ENCODE measurements at places on chromosomes 12 and 14.

GRCh38 chr14:21024585-21025370 is at the start of gene NDRG2:
Gene NDRG2 (minus strand): TSS chr14:21025061. CDS start chr14:21023315, 1,746 bp downstream.
- peak; percentile 91 for DNase-seq

DNA sequence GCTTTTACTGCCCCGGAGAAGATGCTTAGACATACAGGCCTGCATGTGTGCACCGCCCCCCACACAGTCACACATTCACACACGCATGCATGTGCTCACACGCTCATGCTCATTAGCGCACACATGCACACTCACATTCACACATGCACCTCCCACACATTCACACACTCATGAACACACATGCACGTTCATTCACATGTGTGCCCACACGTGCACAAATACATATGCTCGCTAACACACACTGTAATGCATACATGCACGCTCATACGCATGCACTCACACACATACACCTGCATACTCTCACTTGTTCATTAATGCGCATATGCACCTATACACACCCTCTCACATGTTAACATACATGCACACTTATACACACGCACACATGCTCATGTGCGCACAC is 21.9 kb downstream of the TMEM132C start:
- no peak for DNase-seq

- no peak for DNase-seq
These were observed 39.8 kb downstream of the DIO3 start for GRCh38 chr14:101600891-101601605.

DNA sequence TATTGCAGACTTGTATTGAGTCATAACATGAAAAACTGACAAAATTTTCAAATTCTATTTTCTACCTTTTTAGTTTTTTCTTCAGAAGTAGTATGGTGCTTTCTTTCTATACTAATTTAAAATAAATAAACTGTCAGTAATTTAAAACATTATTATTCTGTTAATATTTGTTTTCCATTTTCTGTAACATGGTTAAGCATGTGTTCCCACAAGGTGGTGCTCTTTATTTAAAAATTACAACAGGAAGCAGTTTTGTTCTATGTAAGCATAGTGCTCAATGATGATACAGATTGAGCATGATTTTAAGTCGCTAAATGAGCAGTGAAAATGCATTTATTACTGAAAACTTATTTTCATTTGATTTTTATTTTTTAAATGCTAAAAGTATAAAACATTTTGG is 114.6 kb downstream of the PPFIA2 start:
- peak; percentile 70 for DNase-seq

- no peak for DNase-seq
These were observed 10.2 kb downstream of the SLC25A47 start for GRCh38 chr14:100333311-100333710.

DNA sequence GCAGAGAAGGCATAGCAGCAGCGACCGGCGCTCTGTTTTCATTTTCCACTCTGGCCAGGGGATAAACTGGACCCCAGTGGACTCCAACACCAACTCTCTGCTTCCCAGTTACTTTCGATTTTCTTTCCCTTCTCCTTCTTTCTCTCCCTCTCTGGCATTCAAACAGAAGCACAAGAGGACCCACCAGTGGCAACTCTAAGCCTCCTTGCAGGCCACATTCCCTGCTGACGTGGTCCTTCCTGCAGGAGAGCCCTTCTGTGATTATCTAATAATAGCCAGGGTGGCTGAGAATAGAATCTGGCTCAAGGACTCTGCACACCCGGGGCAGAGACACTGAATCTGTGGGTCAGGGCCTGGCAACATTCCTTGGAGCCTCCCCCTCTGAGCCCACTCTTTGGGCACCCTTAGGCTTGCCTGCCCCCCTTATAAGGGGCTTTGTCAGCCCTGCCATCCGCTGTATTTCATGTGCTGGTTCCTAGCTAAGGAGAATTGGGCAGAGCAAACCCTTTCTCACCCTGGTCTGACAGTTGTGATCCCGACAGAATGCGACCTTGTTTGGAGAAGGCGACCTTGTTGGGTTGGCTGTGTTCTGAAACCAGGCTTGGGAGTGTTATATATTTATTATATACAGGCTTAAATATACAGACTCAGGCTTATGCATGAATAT is 8.2 kb upstream of the HOXC6 start:
- peak; percentile 50 for DNase-seq

DNA sequence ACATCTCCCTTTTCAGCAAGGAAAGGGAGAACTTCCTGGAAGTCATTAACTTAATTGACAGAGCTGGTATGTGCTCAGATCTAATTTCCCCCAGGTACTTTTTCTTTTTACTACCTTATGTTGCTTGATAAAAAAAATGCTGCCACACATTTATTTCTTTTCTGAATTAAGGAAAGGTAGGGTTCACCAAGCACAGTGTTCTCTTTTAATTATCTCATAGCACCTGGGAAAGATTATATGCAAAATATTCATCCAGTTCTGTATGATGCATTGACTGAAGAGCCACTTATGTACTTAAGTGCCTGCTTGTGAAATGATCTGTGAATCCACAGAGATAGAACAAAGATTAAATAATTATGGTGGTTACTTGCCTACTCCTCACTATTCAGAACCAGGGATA is 25.1 kb downstream of the KCNC2 start:
- DNase-seq = no peak

DNA sequence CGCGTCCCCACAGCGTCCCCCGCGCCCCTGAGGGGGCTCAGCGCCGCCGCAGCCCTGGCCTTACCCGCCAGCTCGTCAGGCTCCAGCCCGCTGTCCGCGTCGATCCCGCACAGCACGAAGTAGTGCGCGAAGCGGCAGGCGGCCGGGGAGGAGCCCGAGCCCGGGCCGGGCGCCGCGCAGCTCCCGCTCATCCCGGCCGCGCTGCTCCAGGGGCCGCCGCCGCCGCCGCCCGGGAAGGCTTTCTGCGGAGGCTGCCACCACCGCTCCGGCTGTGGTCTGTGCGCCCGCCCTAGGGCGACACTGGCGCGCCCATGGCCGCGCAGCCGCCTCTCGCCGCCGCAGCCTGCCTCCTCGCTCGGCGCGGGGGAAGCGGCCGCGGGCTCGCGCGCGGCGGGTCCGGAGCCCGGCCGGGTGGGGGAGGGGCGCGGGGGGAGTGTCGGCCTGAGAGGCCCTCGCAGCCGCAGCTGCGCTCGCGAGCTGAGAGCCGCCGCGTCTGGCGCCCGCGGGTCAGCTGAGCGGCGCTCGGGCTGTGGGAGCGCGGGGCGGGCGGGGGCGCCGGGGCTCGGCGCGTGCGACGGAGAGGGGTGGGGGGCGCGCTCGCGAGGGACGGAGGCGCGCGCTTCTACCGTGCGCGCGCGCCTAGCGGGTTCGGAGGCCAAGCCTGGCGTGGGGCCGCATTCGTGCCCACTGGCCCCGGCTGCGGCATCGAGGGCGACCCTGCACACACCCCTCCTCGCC is at the start of gene DENND5B:
Gene DENND5B (minus strand): TSS at position 495 of the 738 bp plus-strand sequence. CDS start 304 bp downstream, at position 191.
- DNase-seq = peak; percentile 93

- no peak for DNase-seq
These were observed 113.5 kb upstream of the PCED1B start for GRCh38 chr12:46965880-46966279.

- DNase-seq = no peak
These were observed 132.8 kb upstream of the HIF1A start for GRCh38 chr14:61562321-61563161.

DNA sequence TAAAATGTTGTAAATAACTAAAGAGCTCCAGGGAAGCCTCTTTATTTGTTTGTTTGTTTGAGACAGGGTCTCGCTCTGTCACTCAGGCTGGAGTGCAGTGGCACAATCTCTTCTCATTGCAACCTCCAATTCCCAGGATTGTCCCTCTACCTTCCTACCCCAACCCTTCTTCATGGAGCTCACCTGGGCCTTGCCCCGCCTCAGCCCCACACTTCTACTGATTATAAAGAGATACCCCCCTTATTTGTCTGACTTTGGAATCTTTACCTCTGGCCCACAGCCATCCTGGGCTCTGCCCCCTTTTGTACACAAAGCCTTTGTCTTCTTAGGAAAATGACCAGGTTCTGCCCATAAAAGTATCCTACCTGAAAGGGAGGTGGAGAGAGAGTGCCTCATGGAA is 9.1 kb upstream of the BLTP3B start:
- DNase-seq = no peak

DNA sequence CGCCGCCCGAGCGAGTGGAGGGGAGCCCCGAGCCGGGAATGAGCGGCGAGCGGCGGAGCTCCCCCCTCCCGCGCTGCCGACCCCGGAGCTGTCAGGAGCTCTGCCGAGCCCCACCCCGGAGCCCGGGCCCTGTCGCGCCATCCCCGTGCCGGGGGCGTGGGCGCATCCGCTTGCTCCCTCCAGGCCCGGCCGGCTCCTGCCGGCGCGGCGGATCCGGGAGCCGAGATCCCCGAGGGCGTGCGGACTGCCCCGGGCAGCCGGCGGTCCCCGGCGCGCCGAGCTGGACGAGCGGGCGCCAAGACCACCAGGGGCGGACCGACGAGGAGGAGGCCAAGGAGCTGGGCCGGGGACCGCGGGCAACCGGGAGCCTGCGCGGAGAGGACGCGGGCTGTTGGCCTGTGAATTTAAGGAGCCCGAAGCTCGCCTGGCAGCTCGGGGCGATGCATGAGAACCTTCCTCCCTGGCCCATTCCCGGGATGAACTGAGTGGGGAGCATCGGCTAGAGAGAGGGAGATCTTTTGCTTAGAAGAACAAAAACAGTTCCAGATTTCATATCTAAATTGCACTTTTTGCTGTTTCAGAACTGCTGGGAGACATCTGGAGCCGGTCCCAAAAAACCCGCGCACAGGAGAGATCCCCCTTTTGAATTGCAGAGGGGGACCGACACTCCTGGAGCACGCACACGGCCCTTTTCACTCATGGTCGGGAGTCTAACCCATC is 2.0 kb downstream of the PTHLH start:
- DNase-seq = peak; percentile 40

DNA sequence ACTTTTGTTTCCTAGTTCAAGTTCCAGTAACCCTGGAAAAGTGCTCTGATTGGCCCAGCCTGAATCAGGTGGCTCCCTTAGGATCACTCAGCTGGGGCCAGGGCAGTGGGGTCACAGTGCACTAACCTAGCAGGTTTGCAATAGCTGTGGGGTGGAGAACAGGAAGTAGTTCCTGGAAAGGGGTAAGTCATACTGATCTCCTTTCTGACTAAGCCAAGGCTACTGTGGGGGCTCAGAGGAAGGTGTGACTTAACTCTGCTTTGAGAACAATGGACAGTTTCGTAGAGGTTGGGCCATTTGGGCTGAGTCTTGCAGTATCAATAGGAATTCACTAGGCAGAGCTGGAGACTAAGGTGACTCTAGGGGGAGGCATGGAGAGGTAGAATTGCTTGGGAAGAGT is 89.4 kb downstream of the KIF26A start:
- no peak for DNase-seq

GRCh38 chr12:46835785-46836184 is 10.0 kb upstream of the SLC38A4 start:
- DNase-seq = no peak

- peak; percentile 88 for DNase-seq
These were observed 14.0 kb upstream of the HPD start for GRCh38 chr12:121872546-121873215.

- DNase-seq = peak; percentile 86
These were observed 15.2 kb downstream of the SLC7A8 start for GRCh38 chr14:23168246-23168645.

DNA sequence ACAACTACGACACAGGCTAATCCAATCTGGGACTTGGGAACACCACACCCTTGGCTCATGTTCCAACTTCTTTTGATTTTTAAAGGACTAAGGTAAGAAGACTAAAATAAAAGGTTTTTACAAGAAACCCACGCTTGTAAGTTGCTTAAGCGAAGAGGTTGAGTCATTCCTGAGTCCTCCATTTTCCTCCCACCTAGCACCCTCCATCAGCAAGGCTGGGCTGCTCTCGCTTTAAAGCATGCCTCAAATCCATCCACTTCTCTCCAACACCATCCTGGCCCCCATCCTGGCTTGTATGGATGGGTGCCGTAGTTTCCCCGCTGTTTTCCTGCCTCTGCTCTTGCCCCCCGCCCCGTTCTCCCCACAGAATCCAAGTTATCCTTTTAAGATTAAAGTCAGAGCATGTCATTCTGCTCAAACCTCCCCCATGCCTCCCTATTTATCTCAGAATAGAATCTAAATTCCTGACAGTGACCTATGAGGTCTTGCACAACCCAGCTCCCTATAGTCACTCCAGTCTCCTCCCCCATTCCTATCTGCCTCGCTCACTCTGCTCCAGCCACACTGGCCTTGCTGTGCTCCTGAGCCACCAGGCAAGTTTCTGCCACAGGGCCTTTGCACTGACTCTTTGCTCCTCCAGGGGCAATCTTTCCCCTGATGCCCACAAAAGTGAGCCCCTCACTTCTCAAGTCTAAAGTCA is 34.5 kb downstream of the SCARB1 start:
- DNase-seq = no peak

- no peak for DNase-seq
These were observed 21.3 kb downstream of the NOC4L start for GRCh38 chr12:132165584-132165983.

DNA sequence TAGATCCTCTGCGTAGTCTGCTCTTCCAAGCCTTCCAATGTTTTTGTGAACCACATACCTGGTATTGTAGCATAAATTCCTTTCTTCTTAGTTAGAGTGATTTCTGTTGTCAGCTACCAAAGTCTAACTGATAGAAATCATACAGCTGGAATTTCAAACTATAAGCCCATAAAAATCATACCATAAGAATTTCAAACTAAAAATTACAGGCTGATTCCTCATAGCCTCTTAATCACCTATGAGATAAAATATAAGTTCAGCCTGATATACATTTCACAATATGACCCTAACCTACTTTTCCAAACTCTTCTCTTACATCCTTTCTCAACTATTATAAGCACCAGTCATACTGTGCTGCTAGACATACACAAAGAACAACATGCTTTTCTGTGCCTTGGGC is 64.8 kb downstream of the PTHLH start:
- no peak for DNase-seq

DNA sequence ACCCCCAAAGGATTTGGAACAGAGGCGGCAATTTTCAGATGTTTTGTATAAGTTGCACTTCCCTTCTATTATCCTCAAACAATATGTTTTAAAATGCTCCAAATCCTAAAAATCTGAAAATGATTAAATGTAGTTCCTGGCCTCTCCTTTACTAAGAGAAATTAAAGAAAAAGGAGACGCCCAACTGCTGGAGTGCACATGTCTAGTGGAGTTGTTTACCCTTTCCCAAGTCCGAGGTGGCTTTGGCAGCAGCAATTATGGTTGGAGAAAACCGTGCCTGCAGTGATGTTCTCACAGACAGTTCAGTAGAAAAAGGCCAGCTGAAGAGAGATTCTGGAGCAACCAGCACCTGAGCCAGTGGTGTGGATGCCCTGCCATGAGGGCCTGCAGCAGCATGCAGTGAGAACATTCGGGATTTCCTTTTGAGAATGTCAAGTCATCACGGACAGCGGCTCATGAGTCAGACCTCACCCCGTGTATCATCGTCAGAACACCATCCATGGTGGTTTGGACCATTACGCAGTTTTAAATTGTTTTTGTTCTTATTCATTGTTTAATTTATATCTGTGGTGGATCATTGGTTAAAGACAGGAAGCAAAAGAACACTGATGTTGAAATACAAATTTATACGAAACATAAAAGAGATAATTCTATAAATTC is 179.0 kb upstream of the KRR1 start:
- peak; percentile 41 for DNase-seq

All from tongue (tissue), 3 donors.